ENCODE measurements at places on chromosomes 4 and X.

DNA sequence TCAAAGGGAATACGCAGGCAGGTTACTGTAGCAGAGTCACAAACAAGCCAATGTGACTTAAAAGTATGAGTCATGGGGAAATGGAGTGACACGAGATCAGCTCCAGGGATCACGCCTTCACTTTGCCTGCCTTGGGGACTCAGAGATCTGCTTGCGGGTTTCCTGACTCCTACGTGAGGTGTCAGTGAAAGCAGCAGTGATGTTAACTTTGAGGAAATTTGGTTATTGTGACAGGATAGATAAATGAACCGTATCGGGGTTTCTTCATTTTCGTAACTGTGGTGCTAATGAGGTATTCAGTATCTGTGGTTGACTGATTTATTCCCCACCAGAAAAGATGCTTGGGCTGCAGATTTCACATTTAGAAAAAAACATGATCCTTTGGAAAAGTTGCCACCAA lies 383.3 kb upstream of the ZFP42 start:
- H3K27me3 ChIP-seq = no peaks in the 10 kb centered on the region
- no peaks in the 10 kb centered on the region for H3K36me3 ChIP-seq
- H3K27ac ChIP-seq = no peak overlapping the region
- DNase-seq = no peak
- no peaks in the 10 kb centered on the region for H3K4me1 ChIP-seq
- H3K4me3 ChIP-seq = no peak overlapping the region

DNA sequence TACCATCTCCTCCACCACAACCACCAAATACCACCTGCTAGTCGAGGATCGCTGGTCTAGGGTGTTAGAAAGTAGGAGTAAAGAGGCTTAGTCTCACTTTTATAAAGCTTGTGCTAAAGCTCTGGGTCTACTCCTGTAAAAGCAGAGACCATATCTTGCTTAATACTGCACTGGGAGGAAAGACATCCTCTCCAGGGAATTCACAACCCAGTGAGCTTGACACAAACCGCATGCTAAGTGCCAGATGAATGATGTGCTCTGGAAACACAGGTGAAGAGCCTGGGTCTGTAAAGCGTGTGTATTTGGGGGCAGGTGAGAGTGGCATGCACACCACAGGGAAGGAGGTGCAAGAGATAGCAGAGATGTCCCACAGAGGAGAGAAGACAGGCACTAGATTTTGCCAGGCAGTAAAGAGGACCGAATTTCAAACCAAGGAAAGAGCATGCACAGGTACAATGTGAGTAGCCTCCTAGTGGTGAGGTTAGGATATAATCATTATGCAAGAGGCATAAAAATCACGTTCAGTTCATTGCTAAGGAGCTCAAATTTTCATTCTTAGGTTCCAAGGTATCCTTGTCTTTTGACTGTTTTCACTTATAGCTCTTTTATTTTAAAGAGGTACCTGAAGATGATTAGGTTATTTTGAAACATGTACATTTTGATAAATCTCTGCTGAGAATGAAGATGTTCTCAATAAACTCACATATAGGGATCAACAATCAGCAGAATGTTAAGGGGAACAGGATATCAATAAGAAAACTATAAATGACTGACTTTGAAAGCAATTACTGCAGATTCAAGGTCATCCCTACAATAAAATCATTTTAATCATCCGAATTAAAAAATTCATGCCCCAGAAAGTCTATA lies 20.7 kb downstream of the TAPT1 start:
- H3K4me1 ChIP-seq = no peaks in the 10 kb centered on the region
- H3K36me3 ChIP-seq = peaks cover 3% of the 10 kb centered on the region

- DNase-seq = no peak
- H3K4me1 ChIP-seq = no peaks in the 10 kb centered on the region
- no peak overlapping the region for H3K4me3 ChIP-seq
- H3K36me3 ChIP-seq = peaks cover 33% of the 10 kb centered on the region
- no peaks in the 10 kb centered on the region for H3K27me3 ChIP-seq
Measured at GRCh38 chr4:17597517-17597916, 16.9 kb upstream of the MED28 start.

- H3K4me3 ChIP-seq = no peak overlapping the region
- DNase-seq = no peak
- no peak overlapping the region for H3K27ac ChIP-seq
- no peaks in the 10 kb centered on the region for H3K27me3 ChIP-seq
- no peaks in the 10 kb centered on the region for H3K36me3 ChIP-seq
Measured at GRCh38 chr4:5322321-5322720, 271.0 kb downstream of the STK32B start.

DNA sequence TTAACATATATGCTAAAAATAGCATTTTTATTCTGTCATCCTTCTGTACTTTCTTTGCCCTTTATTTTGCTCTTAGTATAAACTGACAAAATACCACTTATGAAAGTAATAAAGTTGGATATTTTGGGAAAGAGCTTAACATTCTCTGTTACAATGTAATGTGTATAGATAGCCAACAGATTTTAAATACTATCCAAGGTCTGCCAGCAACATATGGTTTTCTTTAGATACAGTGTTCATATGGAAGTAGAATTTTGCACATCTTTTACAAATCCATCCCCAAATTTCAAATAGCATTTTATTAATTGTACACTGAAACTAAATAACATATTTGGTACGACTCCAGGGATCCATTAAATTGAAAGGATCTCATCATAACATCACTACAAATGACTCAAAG lies 268.6 kb upstream of the PCDH18 start:
- no peaks in the 10 kb centered on the region for H3K4me1 ChIP-seq
- no peaks in the 10 kb centered on the region for H3K36me3 ChIP-seq
- no peak overlapping the region for H3K27ac ChIP-seq
- no peaks in the 10 kb centered on the region for H3K27me3 ChIP-seq
- no peak overlapping the region for H3K4me3 ChIP-seq

DNA sequence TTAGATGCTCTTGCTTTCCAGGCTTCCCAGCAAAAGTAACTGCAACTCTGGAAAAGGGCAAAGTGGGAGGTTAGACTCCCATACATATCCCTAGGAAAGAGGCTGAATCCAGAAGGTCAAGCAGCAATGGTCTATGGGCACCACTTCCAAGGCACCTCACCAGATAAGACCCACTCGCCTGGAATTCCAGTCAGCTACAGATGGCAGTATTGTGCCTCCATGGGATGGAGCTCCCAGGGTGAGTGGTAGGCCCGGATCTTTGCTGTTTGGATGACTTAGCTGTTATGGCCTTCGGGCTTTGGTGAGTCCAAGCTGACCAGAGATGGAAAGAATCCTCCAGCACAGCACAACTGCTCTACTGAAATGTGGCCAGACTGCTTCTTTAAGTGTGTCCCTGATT lies 688.0 kb downstream of the PCDH19 start:
- H3K4me1 ChIP-seq = no peaks in the 10 kb centered on the region
- H3K36me3 ChIP-seq = no peaks in the 10 kb centered on the region
- DNase-seq = no peak
- H3K27me3 ChIP-seq = no peaks in the 10 kb centered on the region

GRCh38 chrX:124606724-124607123 lies 260.4 kb downstream of the SH2D1A start:
- H3K4me3 ChIP-seq = no peak overlapping the region
- H3K36me3 ChIP-seq = no peaks in the 10 kb centered on the region
- no peak for DNase-seq
- H3K27ac ChIP-seq = no peak overlapping the region
- no peaks in the 10 kb centered on the region for H3K4me1 ChIP-seq
- no peaks in the 10 kb centered on the region for H3K27me3 ChIP-seq

GRCh38 chr4:186451982-186452381 lies 103.4 kb downstream of the MTNR1A start:
- no peaks in the 10 kb centered on the region for H3K27me3 ChIP-seq
- no peak overlapping the region for H3K4me3 ChIP-seq
- no peaks in the 10 kb centered on the region for H3K4me1 ChIP-seq
- no peak overlapping the region for H3K27ac ChIP-seq
- no peaks in the 10 kb centered on the region for H3K36me3 ChIP-seq

- no peaks in the 10 kb centered on the region for H3K4me1 ChIP-seq
- no peak overlapping the region for H3K27ac ChIP-seq
- no peaks in the 10 kb centered on the region for H3K36me3 ChIP-seq
- H3K4me3 ChIP-seq = no peak overlapping the region
- DNase-seq = no peak
- no peaks in the 10 kb centered on the region for H3K27me3 ChIP-seq
Measured at GRCh38 chr4:48047421-48047844, 30.9 kb downstream of the NIPAL1 start.

- H3K4me3 ChIP-seq = no peak overlapping the region
- no peak overlapping the region for H3K27ac ChIP-seq
- H3K4me1 ChIP-seq = no peaks in the 10 kb centered on the region
- H3K27me3 ChIP-seq = no peaks in the 10 kb centered on the region
Measured at GRCh38 chr4:163385466-163385865, 41.8 kb downstream of the NPY5R start.

GRCh38 chr4:161704653-161705052 lies 459.1 kb downstream of the FSTL5 start:
- no peaks in the 10 kb centered on the region for H3K27me3 ChIP-seq
- DNase-seq = no peak
- no peaks in the 10 kb centered on the region for H3K36me3 ChIP-seq
- H3K27ac ChIP-seq = no peak overlapping the region

- no peaks in the 10 kb centered on the region for H3K27me3 ChIP-seq
- DNase-seq = no peak
- H3K4me1 ChIP-seq = peaks cover 5% of the 10 kb centered on the region
- no peak overlapping the region for H3K27ac ChIP-seq
Measured at GRCh38 chrX:149499766-149500165, 5.3 kb downstream of the IDS start.

- no peaks in the 10 kb centered on the region for H3K36me3 ChIP-seq
- H3K27me3 ChIP-seq = peaks cover 3% of the 10 kb centered on the region
- H3K4me1 ChIP-seq = no peaks in the 10 kb centered on the region
- no peak overlapping the region for H3K27ac ChIP-seq
Measured at GRCh38 chrX:12434493-12434892, 296.2 kb downstream of the FRMPD4 start.

- H3K36me3 ChIP-seq = no peaks in the 10 kb centered on the region
- no peaks in the 10 kb centered on the region for H3K27me3 ChIP-seq
- no peak for DNase-seq
- peak overlapping the region; percentile 7 for H3K27ac ChIP-seq
- peaks cover 4% of the 10 kb centered on the region for H3K4me1 ChIP-seq
Measured at GRCh38 chr4:107996949-107997788, 7.5 kb downstream of the HADH start.

- H3K36me3 ChIP-seq = no peaks in the 10 kb centered on the region
- H3K4me1 ChIP-seq = no peaks in the 10 kb centered on the region
- H3K27ac ChIP-seq = no peak overlapping the region
- H3K4me3 ChIP-seq = no peak overlapping the region
- DNase-seq = no peak
Measured at GRCh38 chrX:6041630-6042029, 187.0 kb downstream of the NLGN4X start.

DNA sequence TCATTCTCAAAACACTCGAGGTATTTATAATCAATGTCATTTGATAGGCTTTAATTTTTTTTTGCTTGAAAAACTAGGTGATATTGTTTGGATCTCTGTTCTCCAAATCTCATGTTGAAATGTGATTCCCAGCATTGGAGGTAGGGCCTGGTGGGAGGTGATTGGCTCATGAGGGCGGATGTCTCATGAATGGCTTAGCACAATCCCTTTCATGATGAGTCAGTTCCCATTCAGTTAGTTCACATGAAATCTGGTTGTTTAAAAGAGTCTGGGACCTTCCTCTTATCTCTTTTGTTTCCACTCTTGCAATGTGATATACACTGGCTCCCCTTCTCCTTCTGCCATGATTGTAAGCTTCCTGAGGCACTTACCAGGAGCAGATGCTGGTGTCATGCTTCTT lies 638.7 kb downstream of the DMD start:
- H3K4me1 ChIP-seq = no peaks in the 10 kb centered on the region
- DNase-seq = no peak
- no peak overlapping the region for H3K27ac ChIP-seq
- no peaks in the 10 kb centered on the region for H3K27me3 ChIP-seq

- H3K27me3 ChIP-seq = no peaks in the 10 kb centered on the region
- H3K36me3 ChIP-seq = peaks cover 2% of the 10 kb centered on the region
- H3K4me1 ChIP-seq = no peaks in the 10 kb centered on the region
- no peak for DNase-seq
Measured at GRCh38 chr4:76674983-76675382, 223.0 kb downstream of the SOWAHB start.

DNA sequence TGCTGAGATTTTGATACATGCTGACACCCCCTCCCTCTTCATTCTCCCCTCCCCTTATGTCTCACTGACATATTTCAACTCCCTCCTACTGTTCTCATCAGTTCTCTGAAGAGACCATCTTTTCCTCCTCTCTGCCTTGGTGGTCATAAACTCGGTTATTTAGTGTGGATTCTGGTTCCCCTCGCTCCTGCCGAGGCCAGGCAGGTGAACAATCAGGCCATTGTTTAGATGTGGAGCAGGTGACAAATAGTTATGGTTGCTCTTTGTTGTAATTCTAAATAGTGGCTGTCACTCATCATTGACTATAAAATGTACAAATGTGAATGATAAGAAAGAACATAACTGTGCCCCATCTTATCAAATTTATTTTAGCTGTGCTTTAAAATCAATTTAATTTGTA lies 324.6 kb downstream of the BCOR start:
- peaks cover 11% of the 10 kb centered on the region for H3K4me1 ChIP-seq
- H3K4me3 ChIP-seq = no peak overlapping the region
- H3K36me3 ChIP-seq = no peaks in the 10 kb centered on the region
- H3K27ac ChIP-seq = no peak overlapping the region
- DNase-seq = no peak

- no peak overlapping the region for H3K4me3 ChIP-seq
- no peak overlapping the region for H3K27ac ChIP-seq
- DNase-seq = no peak
- H3K36me3 ChIP-seq = no peaks in the 10 kb centered on the region
- no peaks in the 10 kb centered on the region for H3K4me1 ChIP-seq
Measured at GRCh38 chr4:174041555-174042105, 241.8 kb downstream of the FBXO8 start.

GRCh38 chr4:182553653-182554052 lies 310.5 kb downstream of the TENM3 start:
- H3K4me3 ChIP-seq = peak overlapping the region; percentile 26
- H3K4me1 ChIP-seq = no peaks in the 10 kb centered on the region
- H3K27me3 ChIP-seq = no peaks in the 10 kb centered on the region

DNA sequence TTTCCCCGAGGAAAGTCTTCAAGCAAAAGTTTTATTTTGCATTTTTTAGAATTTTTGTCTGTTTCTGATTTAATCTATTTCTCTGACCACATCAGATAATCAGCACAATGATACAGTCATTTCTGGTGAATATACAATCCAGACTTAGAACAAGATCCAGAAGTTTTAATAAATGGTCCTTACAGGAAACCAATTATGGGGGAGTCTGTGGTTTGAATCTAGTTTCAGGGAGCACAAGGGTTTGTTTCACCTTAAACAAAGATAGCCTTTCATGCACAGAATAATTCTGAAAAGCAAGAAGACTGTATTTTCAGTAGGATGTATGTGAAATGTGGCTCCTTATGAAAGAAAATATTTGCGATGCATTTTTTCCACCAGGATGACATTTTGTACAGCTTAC lies 158.5 kb upstream of the ARSJ start:
- no peak overlapping the region for H3K4me3 ChIP-seq
- no peaks in the 10 kb centered on the region for H3K4me1 ChIP-seq
- no peaks in the 10 kb centered on the region for H3K27me3 ChIP-seq
- DNase-seq = no peak

DNA sequence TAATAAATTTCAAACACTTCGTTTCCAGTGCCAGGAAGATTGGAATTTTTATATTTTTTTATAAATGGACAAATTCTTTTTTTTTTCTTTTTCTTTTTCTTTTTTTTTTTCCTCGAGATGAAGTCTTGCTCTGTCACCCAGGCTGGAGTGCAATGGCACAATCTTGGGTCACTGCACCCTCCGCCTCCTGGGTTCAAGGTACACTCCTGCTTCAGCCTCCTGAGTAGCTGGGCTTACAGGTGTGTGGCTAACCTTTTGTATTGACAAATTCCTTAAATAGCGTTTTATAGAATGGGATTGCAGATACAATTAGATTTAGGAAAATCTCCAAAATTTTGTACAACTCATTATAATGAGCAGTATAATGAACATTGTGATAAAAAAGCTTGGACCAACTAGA lies 328.9 kb downstream of the ARHGAP24 start:
- no peaks in the 10 kb centered on the region for H3K27me3 ChIP-seq
- DNase-seq = no peak
- no peaks in the 10 kb centered on the region for H3K4me1 ChIP-seq
- no peaks in the 10 kb centered on the region for H3K36me3 ChIP-seq

All from spinal cord (tissue), 10 donors.